NCI-H1092 treated with DMSO at 0.1 percent for 48 hours (cell line): ENCODE measurements at places on chromosomes 2 and 18.

- no peak for DNase-seq
Observed at GRCh38 chr2:27494284-27494943, 586 bp downstream of the FNDC4 start.

GRCh38 chr18:13392029-13392750, 173.6 kb downstream of the LDLRAD4 start:
- DNase-seq = no peak

GRCh38 chr2:240812721-240813120, 7.3 kb downstream of the KIF1A start:
- no peak for DNase-seq

DNA sequence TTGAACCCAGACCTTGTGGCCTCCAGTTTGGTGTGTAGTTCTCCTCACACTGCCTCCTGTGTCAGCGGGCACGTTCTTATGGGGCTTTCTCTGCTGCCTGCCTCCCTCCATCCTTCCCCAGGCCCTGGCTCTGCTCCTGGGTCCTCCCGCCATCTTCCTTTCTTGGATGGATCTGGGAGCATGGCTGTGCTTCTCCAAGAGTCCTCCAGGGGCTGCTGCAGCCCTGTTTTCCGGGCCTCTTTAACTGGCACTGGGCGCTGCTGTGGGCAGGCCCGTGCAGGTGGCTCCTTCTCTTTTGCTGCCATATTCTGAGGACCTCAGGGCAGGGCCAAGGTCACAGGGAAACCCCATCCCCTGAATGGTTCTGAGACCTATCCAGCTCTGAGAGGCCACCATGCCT, 17.8 kb downstream of the THNSL2 start:
- DNase-seq = no peak

DNA sequence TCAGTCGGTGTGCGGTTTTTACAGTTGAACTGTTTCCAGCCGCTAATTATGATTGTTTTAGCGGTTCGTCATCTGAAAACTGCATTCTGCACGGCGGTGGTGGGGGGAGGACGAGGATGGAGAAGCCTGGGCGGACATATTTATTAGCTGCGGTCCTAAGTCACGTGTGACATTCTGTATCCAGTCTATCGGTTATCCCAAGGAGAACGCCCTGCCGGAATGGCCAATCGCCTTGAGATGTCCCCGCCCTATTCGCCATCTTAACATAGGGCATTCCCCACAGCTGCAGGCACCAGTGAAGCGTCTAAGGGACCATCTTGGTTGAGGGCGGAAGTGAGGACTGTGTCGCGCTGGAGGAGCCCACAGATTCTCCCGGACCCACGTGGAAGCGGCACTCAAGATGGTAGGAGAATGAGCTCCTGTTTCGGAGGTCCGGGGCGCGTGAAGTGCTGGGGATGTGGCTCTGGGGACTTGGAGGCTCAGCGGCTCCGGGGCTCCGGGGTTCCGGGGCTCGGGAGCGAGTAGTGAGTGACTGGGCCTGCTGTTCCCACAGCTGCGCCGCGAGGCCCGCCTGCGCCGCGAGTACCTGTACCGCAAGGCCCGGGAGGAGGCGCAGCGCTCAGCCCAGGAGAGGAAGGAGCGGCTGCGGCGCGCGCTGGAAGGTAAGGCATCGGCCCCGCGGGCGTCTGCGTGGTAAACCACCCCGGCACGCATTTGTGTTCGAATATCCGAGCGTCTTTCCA, at the start of gene IMP4:
TSS of gene IMP4 (plus strand) at position 365 of the 743 bp plus-strand sequence. CDS start at position 401, 36 bp downstream.
- DNase-seq = peak; percentile 97

DNA sequence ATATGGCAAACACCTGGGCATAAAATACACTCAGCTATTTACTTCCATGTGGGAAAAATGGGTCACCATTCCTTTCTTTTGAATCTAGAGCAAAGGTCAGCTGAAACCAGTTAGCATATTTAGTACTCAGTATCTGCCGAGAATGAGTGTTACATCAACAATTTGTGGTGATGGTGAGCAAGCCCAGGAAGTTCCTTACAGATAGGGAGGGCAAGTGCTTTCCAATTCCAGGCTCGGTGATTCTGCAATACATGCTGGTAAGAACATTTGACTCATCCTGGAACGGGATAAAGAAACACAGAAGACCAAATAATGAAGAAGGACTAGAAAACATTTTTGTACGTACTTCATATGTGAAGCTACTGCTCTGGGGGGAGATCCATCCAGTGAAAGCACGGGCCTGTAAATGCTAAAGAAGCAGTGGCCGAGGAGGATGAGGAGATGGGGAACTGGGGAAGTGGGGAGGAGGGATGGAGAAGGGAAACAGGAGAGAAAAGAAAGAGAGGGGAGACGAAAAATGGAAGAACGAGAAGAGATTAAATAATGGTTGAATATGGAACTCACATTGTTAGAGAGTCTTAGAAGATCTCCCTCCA, 251.9 kb downstream of the TTC32 start:
- DNase-seq = no peak

DNA sequence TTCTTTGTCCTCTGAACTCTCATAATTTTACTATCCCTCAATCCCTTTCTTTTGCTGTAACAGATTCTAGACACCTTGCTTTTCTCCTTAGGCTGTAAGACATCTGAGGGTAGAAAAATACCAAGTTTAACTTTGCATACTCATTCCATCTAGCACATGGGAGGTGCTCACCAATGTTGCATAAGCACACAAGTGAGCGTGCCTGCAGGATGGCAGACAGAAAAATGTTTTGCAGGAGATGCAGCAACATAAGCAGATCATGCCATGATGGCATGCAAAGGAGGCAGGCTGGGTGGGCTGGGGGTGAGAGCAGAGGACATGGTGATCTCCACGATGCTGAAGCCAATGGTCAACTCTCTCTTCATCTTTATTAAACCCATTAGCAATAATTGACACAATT, 24.1 kb downstream of the CYRIA start:
- DNase-seq = no peak

DNA sequence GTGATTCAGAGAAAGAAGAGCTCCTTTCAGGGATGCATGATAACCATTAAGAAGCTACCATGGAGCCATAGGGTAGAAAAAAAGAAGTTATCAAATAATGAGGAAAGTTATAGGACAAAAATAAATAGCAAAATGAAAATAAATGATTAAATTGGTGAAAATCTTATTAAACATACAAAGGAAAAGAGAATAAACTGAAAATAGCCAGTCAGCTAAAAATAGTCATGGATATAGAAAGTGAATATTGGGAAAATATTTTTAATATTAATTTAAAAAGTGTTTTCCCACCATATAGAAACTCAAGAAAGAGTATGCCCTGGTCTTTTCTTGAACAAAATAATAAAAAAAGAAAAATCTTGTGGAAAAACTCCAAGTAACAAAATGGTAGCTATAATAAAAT, 209.2 kb upstream of the CDH19 start:
- DNase-seq = no peak

- DNase-seq = no peak
Observed at GRCh38 chr2:10820978-10821695, 8.6 kb upstream of the PDIA6 start.

DNA sequence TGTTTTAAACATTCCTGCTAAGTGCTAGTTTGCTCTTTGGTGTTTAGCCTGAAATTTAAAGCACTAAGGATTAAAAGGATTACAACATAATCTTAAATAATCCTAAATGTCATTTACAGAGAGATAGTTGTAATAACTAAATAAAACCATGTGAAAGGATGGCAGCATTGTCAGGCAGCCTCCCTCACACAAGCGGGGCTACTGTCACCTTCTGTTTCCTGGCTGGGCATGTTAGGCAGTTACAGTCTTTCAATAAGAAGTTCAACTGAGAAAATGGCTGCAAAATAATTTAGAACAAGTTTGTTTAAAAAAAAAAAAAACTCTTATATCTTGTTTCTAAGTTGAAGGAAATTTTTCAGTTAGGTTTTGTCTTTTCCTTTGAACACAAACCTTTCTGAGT, 124.9 kb downstream of the ARHGAP15 start:
- no peak for DNase-seq

GRCh38 chr2:51633073-51633472, 601.1 kb upstream of the NRXN1 start:
- no peak for DNase-seq

DNA sequence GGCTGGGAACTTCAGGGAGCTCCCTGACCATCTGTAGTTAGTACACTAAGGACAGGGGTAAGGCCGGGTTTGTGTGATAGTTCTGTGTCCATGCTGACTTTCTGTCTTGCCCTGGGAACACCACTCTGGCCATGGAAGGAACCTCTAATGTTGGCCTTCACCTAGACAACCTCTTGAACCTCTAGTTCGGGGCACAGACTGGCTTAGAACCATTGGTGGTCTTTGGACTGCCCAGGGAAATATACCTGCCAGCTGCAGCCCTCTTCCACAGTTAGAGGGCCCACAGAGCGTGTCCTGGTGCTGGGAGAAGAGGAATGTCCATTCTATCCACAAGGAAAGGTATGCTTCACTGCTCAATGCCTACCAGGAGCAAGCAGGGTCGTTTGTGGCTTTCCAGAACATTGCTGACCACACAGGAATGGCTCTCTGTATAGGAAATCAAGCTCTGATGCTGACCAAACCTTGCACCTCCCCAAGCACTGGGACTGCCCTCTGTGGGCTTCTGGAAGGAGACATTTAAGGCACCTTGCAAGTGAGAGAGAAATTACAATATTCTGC, 318.8 kb upstream of the EPAS1 start:
- no peak for DNase-seq
